ENCODE measurements at places on chromosomes 1 and 21.

DNA sequence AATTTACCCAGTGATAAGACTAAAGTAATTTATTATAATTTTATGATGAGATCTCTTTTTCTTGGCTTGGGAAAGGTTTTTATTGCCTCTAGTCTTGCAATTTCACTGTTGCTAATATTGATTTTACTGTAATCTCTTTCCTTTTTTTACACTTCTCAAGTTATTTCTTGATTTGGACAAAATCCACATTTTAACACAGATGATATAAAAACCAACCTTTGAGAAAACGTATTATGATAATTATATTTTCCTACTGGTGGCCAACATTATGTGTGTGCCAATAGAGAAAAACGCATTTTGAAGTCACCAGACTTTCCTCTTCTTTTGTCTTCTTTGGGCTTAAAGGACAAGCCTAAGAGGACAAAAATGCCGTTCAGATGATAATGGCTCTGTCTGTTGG, 314.9 kb downstream of the PRDM2 start:
- no peak for DNase-seq

- no peak for DNase-seq
Observed at GRCh38 chr1:198638894-198639635, at the start of gene PTPRC. TSS of gene PTPRC (plus strand) at chr1:198639040. CDS start at chr1:198639269, 229 bp downstream.

DNA sequence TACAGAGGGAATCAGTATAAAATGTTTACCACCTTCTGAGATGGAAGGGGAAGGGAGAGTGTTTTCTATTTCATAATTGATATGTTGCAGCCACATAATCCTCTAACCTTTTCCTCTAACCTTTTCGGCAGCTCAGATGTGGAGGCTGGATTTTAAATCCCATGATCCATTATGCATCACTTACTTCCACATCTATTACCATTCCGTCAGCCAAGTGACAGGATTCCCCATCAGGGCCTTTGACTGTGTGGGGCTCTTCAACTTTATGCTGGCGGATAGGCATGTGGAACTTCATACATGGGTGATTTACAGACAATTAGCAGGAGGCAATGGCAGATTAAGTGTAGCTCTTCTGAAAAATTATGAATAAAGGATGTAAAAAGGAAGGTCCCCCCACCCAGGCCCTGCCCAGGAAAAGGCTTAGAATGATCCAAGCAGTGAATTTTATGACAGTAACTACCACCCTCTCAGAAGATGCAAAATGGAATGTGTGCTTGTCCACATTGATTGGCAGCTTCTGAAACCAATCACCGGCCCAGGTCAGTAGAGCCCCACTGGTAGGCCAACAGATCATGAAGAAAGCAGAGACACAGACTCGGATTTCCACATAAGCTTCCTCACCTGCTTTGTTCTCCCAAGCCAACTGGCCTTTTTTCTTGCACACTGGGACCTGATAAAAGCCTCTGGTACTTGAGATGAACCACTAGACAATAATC, 147.0 kb downstream of the ST6GALNAC5 start:
- DNase-seq = no peak

DNA sequence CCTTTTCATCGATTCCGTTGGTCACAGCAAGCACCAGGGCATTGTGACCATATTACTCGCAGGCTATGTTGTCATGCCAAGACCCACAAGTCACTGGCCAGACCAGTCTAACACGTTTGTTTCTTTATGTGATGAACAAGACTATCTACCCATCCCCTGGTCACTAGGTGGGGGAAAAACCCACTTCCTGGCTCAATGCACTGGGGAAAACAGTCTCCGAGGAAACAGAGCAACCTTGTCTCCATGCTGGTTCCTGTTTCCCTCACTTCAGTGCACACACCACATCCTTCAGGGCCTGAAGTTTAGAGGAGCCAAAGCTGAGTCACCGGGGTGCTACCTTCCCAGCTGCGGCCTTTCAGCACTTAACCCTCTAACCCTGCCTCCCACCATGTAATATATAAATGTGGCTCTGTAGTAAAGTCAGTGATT, 20.9 kb downstream of the ERICH3 start:
- no peak for DNase-seq

GRCh38 chr1:18062185-18062584, 45.4 kb upstream of the IGSF21 start:
- no peak for DNase-seq

GRCh38 chr1:24329797-24330543, 10.8 kb downstream of the GRHL3 start:
- no peak for DNase-seq

DNA sequence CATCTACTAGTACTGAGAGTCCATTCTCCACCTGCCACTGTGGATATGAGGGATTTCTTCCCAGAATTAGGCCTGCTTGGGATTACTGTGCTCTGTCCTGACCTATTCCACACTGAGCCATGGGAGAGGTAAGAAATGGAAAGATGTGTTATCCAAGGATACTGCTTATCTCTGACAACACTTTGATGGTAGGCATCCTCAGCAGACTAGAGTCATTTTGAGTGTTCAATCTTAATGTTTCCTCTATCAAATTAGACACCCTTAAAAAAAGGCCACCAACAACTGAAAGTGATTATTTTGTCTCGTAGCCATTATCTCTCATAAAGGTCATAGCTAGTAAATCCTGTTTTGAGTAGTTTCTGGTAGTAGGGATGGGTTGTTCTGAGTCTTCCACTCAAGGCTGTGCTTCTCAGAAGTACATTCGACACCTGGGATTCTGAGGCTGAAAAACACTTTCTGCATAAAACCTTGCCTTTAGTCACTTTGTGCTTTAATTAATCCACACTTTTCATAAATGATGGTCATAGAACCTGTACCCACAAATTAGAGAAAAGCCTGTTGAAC, 8.8 kb downstream of the ATPAF1 start:
- DNase-seq = no peak

DNA sequence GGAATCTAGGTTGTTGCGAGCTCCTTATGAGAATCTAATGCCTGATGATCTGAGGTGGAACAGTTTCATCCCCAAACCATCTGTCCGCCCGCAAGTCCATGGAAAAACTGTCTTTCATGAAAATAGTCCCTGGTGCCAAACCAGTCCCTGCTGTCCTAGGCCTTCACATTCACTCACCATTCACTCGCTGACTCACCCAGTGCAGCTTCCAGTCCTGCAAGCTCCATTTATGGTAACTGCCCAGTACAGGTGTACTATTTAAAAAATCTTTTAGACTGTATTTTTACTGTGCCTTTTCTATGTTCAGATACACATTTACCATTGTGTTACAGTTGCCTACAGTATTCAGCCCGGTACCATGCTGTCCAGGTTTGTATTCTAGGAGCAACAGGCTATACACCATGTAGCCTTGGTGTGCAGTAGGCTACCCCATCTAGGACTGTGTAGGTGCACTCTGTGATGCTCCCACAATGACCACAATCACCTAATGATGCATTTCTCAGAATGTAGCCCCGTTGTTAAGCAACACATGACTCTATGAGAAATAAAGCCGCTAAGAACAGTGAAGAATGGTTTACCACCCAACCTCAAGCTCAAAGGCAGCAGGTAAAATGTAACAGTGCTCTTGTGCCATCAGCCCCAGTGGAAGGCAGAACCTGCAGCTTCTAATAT, 2.4 kb downstream of the ECHDC2 start:
- no peak for DNase-seq

DNA sequence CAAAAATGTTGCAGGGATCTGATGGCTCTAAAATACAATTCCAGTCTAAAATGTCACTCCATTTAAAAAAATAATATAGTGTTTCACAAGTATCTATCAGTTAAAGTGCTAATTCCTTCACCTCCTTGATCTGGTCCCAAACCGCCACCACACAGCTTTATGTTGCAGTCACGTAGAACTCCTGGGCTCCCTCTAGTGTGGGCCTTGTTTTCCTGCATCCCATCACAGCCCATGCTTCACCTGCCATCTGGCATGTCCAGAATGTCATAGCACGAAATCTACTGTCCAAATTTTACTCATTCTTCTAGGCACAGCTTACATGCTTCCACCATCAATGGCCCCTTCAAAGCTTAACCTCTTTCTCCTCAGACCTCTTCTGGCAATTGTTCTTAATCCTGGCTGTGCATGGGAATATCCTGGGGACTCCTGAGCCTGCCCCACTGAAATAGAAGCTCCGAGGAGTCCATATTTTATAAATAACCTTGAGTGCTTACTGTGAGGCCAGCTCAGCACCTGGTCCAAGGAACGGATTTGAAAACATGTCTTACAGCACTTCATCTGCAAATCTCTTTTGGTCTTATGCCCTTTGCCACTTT, 15.5 kb downstream of the FYB2 start:
- DNase-seq = no peak

DNA sequence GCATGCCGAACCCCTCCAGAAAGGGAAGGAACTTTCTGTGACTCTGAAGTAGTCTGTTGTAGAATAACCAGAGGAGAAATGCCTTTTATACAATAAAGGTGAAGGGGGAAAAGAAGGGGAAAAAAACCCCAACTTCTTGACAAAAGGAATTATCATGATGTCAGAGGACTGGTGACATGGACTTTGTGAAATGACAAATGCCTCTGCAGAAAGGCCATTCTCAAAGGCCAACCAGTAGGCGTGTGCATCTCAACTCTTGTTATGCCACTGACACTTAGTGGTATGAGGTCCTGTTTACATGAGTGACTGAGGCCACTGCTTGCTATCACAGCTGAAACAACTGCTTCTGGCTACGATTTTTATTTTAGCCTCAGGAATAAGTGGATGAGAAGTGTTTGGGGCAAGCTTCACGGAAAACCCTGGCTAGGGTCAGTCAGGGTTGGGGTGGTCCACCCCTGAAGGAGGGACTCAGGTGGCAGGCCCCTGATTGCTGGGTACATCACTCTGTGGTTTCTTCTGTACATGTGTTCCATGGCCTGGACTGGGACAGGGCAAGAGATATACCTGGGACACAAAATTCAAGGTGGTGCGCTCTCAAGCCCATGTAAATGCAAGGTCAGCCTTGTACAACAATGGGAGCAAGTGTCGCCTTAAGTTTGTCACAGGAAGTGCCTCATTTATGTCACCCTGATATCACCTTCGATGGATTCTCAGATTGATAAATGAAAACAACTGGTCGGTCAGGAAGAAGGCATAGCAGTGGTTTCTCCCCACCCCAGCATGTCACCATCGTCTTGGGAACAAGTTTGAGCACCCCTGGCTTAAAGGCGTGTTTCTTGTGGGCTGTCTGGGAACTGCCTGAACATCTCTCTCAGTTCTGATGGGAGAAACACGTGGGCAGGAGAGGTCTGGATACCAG, 12.4 kb downstream of the RUNX1 start:
- DNase-seq = no peak

DNA sequence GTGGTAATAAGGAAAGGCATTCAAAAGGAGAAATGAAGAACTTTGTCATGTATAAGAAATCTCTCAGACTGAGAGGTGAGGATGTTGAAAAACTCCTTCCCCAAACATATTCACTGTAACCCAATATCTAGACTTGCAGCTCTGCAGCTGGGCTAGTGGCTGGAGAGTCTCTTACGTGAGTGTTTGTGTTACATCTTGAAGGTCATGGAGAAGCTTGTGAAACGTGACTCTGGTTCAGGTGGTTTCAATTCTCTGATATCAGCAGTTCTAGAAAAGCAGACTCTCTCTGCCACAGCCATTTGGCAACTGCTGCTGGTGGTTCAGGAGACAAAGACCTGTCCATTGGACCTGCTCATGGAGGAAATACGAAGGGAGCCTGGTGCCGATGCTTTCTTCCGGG, 55.0 kb upstream of the EPHA8 start:
- DNase-seq = no peak

DNA sequence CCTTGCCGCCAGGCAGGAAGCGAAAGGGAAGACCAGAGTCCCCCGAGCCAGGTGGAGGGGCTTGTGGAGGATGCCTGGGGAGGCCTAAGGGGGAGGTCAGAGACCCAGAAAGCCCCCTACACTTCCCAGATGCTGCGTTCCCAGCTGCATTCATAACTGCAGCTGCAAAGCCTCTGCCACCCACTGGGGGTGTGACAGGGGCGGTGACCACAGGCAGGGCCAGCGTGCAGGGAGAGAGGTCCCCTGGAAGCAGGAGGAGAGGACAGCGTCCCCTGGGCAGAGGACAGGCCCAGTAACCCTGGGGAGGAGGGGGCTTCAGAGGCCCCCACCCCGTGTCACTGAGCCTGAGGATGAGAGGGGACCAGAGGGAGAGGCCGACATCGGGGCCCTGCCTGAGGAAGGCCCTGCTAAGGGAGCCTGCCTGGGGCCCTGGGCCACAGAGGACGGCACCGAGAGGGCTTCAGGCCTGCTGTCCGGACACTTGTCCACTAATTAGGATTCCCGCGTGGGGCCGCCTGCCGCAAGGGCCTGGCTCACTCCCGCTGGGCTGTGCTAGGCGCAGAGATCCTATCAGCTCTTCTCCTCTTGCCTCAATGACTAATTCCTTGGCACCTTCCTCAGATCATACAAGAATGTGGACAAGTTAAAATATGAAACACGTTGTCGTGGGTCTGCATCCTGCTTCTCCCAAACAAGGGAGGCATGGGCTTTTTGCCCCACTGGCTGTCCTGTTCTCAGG, 49.1 kb upstream of the CCDC27 start:
- no peak for DNase-seq

DNA sequence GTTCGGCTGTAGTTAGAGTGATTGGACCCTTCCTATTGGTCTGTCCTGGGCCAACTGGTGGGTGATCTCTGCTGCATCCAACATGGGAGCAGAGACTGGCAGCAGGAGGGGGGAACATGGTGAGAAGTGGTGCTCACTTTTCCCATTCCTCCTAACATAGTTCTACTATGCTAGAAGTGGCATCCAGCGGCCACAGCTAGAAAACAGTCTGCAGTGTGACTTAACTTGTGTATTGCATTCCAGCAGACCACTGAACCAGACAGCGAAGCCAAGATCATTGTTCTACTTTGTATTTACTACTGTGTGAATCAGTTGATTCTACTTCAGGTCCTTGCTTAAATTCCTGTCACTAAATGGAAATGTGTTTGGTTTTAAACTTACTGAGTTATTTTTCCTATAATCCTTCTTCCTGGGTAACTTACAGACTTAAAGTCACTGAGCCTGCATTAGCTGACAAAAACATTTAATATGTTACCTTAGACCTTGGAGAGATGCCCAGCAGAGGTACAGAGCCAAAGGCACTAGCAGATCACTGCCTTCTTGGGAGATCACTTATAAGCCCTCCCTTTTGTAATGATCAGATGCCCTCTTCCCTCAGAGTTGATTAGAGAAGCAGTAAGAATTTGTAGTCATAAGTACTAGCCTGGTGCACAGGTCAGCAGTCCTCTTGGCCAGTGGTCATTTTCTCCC, 8.2 kb downstream of the FABP3 start:
- no peak for DNase-seq

DNA sequence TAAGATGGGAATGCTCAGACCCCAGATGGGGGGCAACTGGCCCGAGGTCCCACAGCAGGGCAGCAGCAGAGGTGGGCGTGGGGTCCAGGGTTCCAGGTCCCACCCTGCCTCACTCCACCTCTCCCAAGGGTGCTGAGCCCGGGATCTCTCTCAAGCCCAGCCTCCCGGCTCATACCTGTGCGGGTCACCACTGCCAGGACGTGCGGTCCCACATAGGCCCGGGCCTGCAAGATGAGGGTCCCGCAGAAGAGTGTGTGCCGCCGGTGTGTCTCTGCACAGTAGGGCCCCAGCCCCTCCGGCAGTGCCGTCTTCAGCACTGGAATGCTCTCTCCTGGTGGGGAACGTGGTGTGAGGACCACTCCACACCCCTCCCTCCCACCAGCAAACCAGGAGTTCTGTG, 14.9 kb downstream of the ATP13A2 start:
- DNase-seq = no peak

All from NCI-H2081 treated with DMSO at 0.1 percent for 48 hours (cell line).